ENCODE measurements at places on chromosomes 3 and 15.

DNA sequence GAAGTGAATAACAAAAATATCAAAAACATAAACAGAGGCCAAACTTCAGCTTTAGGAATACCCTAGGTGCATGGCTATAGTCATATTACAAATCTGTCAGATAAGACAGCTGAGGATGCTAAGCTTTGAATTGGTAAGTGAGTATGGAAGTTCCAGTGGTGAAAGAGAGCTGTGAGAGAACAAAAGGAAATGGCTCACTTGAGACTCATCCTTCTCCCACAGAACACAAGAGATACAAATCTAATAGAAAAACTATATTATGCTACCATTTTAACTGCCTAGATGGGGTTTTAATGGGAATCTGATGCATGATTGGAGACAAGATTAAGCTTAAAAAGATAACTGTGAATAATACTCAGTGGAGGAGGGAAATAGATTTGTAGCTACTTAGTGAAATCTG lies 21.5 kb upstream of the PEX5L start:
- DNase-seq: no peak

GRCh38 chr15:61034678-61035291 lies 194.3 kb downstream of the RORA start:
- no peak for DNase-seq

GRCh38 chr3:50985893-50986292 lies 311.2 kb downstream of the DOCK3 start:
- no peak for DNase-seq

DNA sequence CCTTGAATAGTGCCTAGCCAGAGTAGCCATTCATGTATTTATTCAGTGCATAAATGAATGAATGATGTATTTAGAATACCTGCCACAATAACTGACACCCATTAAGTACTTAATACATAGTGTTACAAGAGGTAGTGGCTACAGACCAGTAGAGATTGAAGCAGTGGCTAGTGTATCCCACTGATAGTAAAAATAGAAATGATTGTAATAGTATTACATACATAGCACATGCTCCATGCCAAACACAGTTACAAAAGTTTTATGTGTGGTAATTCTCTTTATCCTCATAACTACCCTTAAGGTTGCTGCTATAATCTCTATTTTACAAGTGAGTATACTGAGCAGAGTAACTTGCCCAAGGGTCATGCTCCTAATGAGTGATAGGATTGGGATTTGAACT lies 30.3 kb upstream of the SCAANT1 start:
- DNase-seq: no peak

GRCh38 chr15:68581725-68582124 lies 2.9 kb downstream of the CORO2B start:
- DNase-seq: no peak

- DNase-seq: no peak
These were observed 9.5 kb upstream of the CSPG4 start for GRCh38 chr15:75721923-75722870.

DNA sequence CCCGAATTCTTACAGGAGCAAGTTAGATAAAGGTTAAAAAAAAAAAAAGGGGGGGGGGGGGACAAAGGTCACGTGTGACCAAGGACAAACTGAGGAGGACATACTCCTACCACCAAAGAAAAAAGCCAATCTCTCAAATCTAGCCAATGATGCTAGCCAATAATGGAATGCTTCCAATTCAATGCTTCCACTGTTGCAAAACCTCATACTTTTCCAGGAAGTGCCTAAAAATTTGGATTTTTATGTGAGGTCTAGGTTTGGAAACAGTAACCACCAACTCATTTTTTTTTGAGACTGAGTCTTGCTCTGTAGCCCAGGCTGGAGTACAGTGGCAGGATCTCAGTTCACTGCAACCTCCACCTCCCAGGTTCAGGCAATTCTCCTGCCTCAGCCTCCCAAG lies 11.4 kb downstream of the MSL2 start:
- DNase-seq: no peak

- peak; percentile 60 for DNase-seq
These were observed 2.2 kb upstream of the ULK3 start for GRCh38 chr15:74845208-74845568.

Data from CD4-positive, alpha-beta T cell treated with Interleukin-21 for 1 hour (primary cell).